ENCODE measurements at places on chromosomes 12 and 14.

- DNase-seq: peak; percentile 72
Measured at GRCh38 chr12:85866986-85867776, 6.9 kb upstream of the NTS start.

DNA sequence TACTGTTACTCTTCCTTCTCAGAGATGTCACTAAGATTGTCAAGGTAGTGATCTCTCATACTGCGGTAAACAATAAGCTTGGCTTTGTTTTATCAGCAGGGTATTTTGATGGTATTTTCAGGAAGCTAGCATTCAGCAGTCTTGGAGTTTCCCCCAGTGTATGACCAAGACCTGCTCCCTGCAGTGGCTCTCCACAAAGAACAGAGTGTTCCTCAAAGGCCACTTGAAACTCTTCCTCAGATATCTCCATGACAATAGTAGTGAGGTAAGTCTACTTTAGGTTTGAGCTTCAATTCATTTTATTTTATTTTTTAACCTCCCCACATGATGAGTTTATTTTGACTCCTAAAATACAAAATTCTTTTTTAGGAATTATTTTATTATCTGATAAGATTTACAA, 74.0 kb upstream of the G2E3 start:
- no peak for DNase-seq

DNA sequence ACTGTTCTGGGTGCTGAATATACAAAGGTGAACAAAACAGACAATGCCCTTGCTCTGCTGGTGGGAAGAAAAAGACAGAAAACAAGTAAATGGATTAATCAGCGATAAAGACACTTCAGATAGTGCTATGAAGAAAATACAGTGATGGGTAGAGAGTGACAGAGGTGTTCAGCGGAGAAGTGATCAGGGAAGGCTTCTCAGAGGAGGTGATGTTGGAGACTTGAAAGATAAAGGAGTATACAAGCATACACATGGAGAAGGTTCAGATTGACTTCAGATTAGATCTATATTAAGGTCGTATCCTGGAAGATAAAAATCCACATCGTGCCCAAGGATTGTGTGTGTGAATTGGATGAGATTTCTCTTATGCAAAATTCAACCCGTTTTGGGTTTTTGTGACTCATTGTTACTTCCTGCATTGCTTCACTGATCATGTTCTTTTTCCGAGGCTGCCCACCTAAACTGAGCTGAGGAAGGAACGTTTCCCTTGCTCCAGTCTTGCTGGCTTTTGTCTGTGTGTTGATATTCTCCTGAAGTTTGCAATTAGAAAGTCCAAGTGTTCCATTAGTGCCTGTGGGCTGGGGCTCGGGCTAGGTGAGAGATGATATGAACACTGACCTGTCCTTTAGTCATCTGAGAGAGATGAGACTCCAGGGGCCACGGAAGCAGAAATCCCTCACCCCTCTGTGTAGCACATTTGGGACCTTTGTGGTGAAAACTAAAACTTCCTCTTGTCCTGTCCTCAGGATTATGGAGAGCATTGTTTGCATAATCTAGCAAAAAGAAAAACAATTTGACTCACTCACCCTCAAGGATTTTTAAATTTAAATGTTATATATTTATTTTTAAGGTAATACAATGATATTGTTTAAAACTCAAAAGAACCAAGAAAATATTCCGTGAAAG, 27.6 kb downstream of the PLXNC1 start:
- DNase-seq: peak; percentile 64

DNA sequence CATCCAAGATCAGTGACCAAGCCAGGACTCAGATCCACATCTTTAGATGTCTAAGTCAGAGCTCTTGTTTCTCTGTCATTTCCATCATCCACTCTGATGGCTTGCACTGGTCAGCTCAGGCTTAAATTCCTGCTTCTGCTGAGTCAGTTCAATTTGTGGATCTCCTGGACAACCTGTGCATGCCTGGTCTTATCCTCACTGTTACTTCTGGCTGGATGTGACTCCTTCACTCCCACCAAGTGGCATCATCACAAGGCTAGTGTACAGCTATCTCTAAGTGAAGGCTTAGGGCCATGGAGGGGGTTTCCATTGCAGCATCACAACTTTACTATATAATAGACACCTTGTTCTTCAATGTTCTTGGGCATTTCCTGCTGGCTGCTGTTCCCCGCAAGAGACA, 102.9 kb downstream of the EMP1 start:
- DNase-seq: no peak

GRCh38 chr12:52473768-52474167, at the start of gene KRT6C:
Gene KRT6C (minus strand): TSS chr12:52473805. CDS start chr12:52473737, 68 bp downstream.
- no peak for DNase-seq

DNA sequence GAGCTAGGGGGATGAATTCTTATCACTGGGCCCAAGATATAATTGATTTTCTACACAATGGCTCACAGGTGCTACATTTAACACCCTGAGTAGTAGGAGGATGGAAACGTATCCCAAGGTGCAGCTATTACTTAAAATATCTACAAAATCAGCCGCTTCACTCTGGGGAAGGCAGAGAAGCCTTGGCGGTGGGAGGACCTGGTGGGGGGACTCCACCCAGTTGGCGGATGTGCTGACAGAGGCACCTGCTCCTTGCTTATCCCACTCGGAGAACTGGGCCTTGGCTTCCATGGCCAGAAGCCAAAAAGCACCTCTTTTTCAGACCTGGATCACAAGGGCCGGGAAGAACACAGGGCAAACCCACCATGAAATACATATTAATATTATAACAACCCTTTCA, 106.3 kb downstream of the OTX2 start:
- no peak for DNase-seq

- no peak for DNase-seq
Measured at GRCh38 chr14:49960453-49960852, 67.6 kb downstream of the ARF6 start.

GRCh38 chr12:116395396-116395795, 117.9 kb upstream of the MED13L start:
- DNase-seq: no peak

DNA sequence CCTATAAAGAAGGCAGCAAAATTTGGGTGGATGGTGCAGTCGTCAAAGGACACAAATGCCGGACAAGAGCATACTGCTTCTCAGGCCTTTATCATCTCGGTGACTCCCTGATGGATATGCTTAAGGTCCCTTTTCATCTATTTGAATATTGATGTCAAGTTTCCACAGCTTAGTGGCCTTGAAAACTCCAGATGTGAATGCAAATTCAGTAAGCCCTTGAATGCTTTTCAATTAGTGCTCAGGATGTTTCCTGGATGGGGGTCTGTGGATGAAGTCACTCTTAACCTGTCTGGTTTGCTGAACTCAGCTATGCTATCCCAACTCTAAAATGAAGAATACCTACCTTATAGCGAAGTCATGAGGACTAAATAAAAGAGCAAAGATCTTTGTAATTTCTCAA, 10.7 kb downstream of the REM2 start:
- no peak for DNase-seq

GRCh38 chr12:125228519-125229260, 163.5 kb downstream of the AACS start:
- DNase-seq: no peak

GRCh38 chr12:122966743-122967550, 684 bp upstream of the ABCB9 start:
- no peak for DNase-seq

DNA sequence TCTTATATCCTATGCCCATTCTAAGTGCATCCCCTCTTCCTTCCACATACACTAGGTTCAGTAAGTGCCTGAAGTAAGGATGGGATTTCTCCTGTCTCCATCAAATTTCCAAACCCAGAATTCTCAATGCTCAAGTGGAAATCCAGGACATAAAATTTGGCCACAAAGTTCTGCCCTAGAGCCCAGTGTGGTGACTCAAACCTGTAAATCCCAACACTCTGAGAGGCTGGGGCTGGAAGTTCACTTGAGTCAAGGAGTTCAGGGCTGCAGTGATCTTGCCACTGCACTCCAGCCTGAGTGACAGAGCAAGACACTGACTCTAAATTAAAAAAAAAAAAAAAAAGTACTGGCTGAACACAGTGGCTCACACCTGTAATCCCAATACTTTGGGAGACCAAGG, 4.5 kb upstream of the ARF3 start:
- peak; percentile 34 for DNase-seq

DNA sequence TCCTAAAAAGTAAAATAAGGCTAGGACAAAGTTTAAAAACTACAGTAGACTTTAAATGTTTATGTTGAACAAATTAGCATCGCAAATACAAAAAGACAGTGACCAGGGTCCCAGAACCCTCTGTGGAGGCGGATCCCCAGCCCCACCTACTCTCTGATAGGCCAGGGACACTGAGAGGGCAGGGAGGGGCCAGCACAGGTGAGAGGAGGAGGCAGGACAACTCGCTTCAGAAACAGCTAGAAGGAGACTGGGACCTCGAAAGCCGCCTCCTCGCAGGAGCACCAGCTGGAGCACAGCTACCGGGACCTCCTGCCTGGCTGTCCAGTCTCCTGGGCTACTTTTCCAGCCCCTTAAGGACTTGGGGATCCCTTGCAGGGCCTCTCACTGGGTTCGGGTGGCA, 992 bp downstream of the DNAH10 start:
- no peak for DNase-seq

DNA sequence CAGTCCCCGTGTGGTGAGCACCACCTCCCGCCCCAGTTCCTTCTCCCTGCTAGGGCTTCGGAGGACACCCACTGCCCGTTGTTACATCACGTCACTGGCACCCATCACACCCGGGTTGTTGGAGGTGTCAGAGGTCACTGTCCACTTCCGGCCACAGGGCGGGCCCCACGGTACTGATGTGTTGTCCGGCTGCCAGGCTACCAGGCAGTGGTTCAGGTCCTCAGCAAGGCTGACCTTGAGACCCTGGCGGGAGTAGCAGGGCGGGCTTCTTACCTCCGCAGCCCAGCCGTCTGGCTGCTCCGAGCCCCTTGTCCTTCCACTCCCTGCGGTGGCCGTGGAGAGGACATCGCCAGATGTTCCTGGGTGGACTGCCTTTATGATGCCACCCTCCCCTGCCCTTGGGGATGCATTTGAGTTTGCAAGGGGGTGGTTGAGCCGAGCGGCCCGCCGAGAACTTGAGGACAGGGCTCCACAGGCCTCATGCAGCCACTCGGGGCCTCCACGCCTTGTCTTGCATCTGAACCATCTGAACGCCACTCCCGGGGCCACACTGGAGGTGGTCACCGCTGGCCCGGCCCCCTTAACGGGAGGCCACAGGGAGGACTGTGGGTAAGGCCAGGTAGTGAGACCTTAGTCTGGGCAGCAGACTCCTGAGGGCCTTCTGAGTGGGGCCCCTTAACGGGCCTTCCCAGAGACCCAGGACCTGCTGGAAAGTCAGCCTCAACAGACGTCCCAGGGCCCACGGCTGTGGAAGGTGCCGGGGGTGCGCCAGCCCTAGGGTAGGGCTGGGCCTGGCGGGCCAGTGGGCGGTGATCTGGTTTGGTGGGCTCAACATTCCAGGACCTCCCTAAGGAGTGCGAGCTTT, 27.1 kb upstream of the PLD4 start:
- DNase-seq: no peak

DNA sequence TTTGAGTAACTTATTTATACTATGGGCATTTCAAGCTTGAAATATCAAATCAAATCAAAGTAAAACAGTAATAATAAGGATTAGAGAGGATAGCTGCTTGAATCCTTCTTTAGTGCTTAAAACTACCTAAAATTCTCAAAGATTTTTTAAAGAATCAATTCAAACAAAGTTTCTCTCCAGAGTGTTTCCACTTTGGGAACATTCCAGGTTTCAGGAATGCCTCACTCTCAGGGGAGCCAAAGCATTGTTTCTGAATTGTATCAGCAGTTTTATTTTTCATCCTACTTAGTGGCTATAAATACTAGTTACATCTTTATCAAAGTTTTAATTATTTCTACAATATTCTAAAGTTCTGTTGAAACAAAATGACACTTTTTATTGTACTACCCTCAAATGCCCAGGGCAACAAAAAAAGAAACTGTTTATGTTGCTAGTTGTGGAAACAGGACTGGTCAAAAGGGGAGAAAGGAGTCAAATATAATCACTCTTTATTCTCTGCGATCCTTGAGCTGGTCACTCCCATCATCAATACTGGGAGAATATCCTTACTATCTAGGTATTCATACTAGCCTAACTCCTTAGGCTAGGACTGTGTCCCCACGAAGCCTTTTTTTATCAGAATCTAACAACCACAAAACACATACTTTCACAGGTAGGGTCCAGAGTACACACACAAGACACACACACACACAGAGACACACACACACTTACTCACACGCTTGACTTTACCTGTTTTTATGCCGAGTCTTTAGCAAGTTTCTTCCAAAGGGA, 598 bp downstream of the RASSF9 start:
- DNase-seq: peak; percentile 54
